Right cardiac atrium (tissue), 5 donors: ENCODE measurements at places on chromosomes 13 and 19. TPM values are rescaled to one million over a fixed set of nuclear protein-coding genes. Genes with fewer than 3 reads are reported as not detected.

- DNase-seq = no peak
Measured at GRCh38 chr13:65159803-65160202, 2070.3 kb downstream of the PCDH9 start.

- DNase-seq = no peak
Measured at GRCh38 chr19:44371815-44372480, 15.5 kb upstream of the ZNF112 start.

GRCh38 chr19:3028305-3029064, 595 bp downstream of the TLE2 start:
- no peak for DNase-seq

DNA sequence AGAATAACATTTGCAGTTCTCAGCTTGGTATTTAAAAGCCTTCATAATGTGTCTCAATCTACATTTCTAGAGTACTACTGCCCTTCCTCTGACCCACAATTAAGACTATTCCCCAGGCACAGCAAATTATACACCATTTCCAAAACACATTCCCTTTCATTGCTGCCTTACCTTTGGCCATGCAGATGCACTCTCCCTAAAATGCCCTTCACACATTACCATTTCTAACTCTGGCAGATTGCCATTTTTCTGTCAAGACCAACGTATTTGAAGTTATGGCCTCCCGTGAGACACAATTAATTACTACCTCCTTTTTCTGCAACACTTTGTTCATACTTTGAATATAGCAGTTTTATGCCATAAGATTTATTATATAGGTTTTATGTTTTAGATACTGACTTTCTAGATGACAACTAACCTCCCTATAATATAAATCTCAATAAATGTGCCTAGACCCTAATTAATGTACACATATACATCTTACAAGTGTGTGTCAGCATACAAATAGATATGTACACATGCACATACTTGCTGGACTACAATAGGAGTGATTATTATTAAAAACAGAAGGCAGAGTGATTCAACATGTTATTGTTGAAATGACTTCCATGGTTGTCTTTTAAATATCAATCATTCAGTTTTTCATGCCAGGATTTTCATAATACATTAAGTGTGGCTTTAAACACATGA, 2902.5 kb downstream of the PCDH9 start:
- no peak for DNase-seq

Gene NOTCH3
- 10.9 TPM for polyA plus RNA-seq

DNA sequence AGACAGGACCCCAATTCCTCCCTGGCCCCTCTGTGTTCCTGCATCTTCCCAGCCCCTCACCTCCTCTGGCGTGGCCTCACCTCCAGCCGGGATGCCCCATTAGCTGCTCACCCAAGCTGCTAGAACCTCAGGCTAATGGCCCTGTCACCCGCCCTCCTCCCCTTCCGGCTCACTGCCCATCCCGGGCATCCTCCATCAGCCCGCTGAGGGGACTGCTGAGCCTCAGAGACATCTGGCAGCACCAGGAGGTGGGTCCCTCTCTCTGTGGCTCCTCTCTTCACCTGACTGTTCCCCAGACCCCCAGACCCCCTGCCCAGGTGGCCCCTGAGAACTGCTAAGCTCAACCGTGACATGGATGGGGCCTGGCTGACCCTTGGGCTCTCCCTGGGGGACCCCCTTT, 2.9 kb downstream of the FFAR1 start:
- no peak for DNase-seq

- no peak for DNase-seq
Measured at GRCh38 chr13:65292488-65292901, 1937.6 kb downstream of the PCDH9 start.

Gene CYP2A6
- not detected for polyA plus RNA-seq

Gene MEDAG
- polyA plus RNA-seq = 7.3 TPM

GRCh38 chr19:20925481-20925880, 2.4 kb downstream of the ZNF85 start:
- no peak for DNase-seq

GRCh38 chr13:78197231-78197630, 278.6 kb upstream of the EDNRB start:
- no peak for DNase-seq

DNA sequence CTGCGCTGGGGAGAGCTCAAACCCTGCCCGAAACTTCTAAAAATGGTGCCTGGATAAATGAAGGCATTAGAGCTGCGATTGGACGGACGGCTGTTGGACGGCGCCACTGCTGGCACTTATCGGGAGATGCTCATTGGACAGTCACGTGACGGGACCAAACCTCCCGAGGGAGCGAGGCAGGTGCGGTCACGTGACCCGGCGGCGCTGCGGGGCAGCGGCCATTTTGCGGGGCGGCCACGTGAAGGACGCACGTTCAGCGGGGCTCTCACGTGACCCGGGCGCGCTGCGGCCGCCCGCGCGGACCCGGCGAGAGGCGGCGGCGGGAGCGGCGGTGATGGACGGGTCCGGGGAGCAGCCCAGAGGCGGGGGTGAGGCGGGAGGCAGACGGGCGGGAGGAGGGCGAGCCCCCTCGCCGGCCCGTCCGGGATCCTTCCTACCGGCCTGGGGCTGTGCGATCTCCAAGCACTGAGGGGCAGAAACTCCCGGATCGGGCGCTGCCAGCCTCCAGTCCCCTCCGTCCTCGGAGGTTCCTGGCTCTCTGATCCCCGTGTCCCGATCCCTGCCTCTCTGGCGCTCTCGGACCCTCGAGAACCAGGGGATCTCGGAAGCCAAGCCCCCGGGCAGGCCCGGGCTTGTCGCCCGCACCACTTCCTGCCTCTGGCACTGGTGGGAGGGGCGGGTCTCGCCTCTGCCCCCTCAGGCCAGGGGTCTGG, at the start of gene BAX:
TSS of gene BAX (plus strand) at position 281 of the 713 bp plus-strand sequence. CDS start at position 335, 54 bp downstream.
- peak; percentile 97 for DNase-seq

Gene PRTN3
- not detected for polyA plus RNA-seq

- DNase-seq = no peak
Measured at GRCh38 chr13:46992383-46992952, 95.6 kb upstream of the HTR2A start.

DNA sequence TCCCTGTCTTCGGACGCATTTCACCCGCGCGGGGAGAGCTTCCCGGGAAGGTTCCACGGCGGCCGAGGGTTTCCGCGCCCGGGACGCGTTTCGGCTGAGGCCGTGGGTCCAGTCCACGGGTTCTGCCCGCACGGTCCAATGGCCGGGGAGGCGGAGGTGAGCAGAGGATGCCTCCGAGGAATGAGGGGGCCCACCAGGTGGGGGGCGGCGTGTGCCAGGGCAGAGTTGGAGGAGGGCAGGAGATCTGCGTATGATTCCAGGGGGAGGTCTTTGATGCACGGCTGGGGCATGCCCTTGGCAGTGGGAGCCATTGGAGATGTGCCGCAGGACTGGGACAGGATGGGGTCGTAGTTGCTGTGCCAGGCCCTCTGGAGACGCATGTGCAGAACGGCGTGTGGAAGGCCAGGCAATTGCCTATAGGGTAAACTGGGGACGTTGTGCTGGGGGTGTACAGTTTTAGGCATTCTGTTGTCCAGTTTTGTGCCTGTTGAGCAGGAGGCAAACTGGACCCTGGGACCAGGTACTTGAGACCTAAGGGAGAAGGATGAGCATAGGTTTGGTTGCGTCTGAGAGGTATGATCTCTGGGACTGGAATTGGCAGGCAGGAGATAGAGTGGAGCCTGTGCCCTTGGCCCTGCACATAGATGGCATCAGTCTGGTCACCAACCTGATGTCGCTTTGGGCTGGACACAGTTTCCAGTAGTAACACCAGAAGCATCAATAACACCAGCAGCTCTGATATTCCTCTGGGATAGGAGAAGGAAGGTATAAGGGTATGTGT, 751 bp downstream of the ZNF584 start:
- DNase-seq = peak; percentile 73

- peak; percentile 89 for DNase-seq
Measured at GRCh38 chr13:51801631-51802099, 2.3 kb downstream of the DHRS12 start.
